ENCODE measurements at places on chromosomes 5 and 9. TPM values are rescaled to one million over a fixed set of nuclear protein-coding genes. Genes with fewer than 3 reads are reported as not detected.

CRB2 gene
- total RNA-seq = not detected

FAM169A gene
- 17.3 TPM for total RNA-seq

RANBP3L gene
- total RNA-seq = not detected

DRD1 gene
- not detected for total RNA-seq

PDCD1LG2 gene
- 7.8 TPM for total RNA-seq

HAVCR1 gene
- not detected for total RNA-seq

ZNF879 gene
- total RNA-seq = 5.5 TPM

PRR7 gene
- total RNA-seq = 3.1 TPM

AHRR gene
- 1.0 TPM for total RNA-seq

DTWD2 gene
- total RNA-seq = 7.8 TPM

HOMER1 gene
- total RNA-seq = 42.8 TPM

GMCL2 gene
- not detected for total RNA-seq

ATOSB gene
- total RNA-seq = 28.3 TPM

TMEFF1 gene
- 0.21 TPM for total RNA-seq

CCDC152 gene
- total RNA-seq = 0.21 TPM

RNF208 gene
- 0.34 TPM for total RNA-seq

PCDHGA6 gene
- 1.1 TPM for total RNA-seq

FOXD4L6 gene
- under 0.01 TPM for total RNA-seq

OBP2B gene
- not detected for total RNA-seq

FOXD4L4 gene
- total RNA-seq = 0.34 TPM

TTC16 gene
- not detected for total RNA-seq

C9orf153 gene
- total RNA-seq = 0.64 TPM

APBA1 gene
- 2.7 TPM for total RNA-seq

PCDHB14 gene
- total RNA-seq = 1.7 TPM

TEX48 gene
- total RNA-seq = not detected

LECT2 gene
- total RNA-seq = not detected

Data from nasal cavity respiratory epithelium epithelial cell of viscerocranial mucosa (primary cell).